NCI-H1417 treated with DMSO at 0.1 percent for 48 hours (cell line): ENCODE measurements at places on chromosomes 3 and 15.

- no peak for DNase-seq
Observed at GRCh38 chr3:31241533-31241932, 291.2 kb upstream of the STT3B start.

DNA sequence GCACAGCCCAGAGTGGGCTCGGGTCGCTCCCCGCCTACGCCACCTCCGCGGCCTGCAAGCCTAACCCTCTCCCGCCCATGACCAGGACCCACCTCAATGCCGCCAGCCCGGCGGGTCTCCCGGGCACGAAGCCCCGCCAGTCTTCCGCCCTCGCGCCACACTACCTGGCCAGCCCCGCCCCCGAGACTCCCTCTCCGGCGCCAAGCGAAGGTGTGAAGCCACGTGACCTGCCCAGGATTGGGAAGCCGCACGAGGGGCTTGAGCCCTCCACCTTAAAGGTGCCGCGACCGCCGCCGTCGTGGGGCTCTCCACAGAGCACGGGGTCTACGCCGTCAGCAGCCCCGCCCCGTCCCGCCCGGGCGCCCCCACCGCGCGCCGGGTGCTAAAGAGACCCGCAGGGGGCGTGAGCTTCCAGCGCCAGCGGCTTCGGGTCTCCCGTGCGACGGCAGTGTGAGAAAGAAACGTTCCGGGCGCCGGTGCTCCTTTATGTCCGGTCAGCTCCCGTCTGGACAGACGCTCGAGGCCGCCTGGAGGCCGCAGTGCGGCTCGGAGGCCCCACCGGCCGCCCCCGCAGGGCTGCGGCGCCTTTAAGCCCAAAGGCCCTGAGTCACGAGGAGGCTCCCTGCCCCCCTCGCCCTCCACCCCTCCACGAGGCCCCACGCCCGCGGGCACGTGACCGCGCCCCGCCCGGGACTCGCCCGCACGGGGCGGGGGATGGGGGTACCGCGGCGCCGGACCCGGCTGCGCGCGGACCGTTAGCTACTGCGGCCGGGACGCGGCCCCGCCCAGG, at the start of gene CPEB1:
CPEB1 (minus strand) TSS at position 319 of the 790 bp plus-strand sequence. CDS start 18,904 bp downstream, outside the sequence.
- no peak for DNase-seq

DNA sequence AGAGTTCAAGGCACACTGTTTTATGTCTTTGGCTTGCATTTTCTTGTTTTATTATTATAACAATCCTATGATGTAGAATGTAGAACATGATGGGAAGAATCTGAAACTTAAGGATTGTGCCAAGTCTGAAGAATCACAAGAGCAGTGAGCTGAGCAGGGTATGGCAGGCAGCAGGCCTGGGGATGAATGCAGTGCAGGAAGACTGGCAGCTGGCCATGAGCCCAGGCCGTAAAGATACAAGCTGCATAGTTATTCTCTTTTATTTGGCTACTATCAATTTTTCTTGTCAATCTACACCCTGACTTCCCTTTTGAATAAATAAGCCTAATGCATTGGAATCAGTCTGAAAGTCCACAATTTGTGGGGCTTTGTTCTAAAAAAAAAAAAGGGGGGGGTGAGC, 89.6 kb upstream of the ARPP21 start:
- DNase-seq = no peak

DNA sequence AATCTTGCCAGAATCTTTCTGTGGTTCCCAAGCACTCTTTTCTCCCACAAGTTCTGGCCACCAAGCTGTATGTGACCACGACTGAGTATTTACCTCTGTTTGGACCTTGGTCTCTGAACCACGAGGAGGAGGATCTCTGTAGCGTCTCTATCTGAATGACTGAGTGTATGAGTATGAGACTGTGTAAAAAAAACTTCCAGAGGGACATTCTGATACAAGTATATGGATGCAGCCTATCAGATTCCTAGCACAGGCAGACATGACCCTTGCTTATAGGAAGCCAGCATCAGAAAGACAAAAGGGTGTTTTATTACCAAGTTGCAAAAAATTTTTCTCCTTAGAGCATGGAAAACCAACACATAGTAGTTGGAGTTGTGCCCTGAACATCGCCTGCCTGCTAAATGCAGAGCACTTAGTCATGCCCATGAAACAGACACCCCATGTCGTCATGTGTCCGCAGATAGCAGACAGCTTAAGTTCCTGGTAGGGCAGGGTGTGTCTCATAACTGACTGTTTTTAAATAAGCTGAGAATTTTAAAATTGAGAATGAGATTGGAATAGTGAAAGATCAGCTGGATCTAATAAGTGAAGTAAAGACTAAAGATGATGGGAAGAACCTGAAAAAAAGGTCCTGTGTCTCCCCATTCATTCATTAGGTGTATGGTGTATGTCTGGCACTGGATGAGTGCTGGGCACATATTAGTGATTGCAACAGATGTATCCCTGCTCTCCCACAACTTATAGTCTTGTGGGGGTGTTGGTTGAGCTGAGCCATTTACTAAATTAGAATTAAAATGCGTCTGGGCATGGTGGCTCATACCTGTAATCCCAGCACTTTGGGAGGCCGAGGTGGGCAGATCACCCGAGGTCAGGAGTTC, 30.9 kb downstream of the DAG1 start:
- no peak for DNase-seq

GRCh38 chr3:160796813-160797164, 40.8 kb downstream of the PPM1L start:
- DNase-seq = no peak

GRCh38 chr15:32649342-32649741, 7.8 kb downstream of the SCG5 start:
- no peak for DNase-seq

DNA sequence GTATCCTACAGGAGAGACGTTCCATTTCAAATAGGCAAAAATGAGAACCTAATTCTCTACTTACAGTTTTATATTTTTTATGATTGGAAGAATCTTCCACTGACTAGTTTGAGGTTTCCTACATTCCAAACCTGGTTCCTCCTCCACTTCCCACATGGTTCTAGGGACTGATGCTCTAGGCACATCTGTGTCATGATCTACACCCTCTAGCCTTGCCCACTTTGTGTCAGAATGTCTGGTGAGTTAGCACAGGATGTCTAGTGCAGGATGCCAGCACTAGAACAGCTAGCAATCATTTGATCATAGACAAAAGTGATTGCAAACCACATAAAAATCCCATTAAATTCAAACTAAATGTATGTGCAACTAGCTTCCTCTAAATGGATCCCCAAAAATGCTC, 26.7 kb upstream of the FILIP1L start:
- no peak for DNase-seq

- no peak for DNase-seq
Observed at GRCh38 chr15:92809880-92810361, 90.2 kb upstream of the CHD2 start.

- DNase-seq = no peak
Observed at GRCh38 chr15:25175033-25175788, 220.4 kb downstream of the SNRPN start.

DNA sequence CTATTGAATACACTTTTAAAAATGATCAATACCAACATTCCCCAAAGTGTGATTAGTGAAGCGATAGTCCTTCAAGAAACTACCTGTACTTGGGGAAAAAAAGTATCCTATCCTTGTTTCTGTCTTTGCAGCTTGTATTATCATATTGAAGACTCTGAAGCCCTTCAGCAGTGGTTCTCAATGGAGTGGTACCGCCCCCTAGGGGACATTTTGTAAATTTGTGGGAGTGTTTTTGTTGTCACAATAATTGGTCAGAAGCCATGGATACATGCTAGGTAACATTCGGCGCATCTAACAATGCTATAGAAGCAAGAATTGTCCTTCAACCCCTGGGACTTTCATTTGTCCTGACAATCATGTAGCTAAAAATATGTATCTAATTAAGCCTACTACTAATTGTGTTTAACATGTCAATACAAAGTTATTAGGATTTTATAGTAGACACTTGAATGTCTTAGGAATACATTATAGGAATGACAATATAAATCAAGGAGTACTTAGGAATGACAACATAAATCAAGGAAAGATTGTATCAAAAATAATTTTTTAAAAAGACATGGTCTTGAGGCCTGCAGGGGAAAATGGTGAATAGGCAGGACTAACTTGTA, 53.7 kb downstream of the NMD3 start:
- no peak for DNase-seq

DNA sequence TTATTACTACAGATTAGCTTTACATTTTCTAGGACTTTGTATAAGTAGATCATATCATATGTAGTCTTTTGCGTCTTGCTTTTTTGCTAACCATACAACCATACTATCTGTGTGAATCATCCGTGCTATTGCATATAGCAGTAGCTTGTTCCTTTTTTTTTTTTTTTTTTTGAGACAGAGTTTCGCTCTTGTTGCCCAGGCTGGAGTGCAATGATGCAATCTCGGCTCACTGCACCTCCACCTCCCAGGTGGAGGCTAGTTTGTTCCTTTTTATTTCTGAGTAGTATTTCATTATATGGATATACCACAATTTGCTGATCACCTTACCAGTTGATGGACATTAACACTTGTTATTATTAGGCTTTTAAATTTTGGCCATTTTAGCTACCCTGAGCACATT, 54.5 kb upstream of the TBL1XR1 start:
- DNase-seq = no peak

GRCh38 chr3:120552184-120553172, 43.7 kb upstream of the NDUFB4 start:
- no peak for DNase-seq

- peak; percentile 69 for DNase-seq
Observed at GRCh38 chr15:74264081-74264501, 28.0 kb downstream of the CCDC33 start.

- DNase-seq = no peak
Observed at GRCh38 chr3:142723665-142723967, 218 bp upstream of the TRPC1 start.

- no peak for DNase-seq
Observed at GRCh38 chr3:42749025-42749752, 23.9 kb downstream of the CCDC13 start.

GRCh38 chr15:35179739-35180138, 94.6 kb upstream of the NANOGP8 start:
- no peak for DNase-seq
